ENCODE measurements at places on chromosomes 12 and 14.

DNA sequence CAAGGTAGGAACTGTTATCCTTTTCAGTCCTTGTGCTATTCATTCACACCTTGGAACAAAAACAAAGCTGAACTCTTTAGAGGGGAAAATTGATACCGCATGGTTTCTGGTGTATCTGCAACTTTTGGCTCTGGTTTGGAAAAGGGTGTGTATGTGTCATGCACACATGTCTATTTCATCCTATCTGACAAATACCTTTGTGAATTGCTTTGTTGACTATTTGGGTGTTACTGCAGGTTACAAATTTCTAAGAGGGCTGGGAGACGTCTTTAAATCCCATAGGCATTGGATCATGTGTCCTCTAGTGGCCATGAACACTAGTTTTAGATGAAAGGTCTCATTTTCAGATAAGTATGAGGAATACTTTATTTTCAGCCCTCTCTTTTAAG lies 59.9 kb upstream of the IFNG-AS1 start:
- DNase-seq, result no peak

GRCh38 chr12:119902084-119902509 lies 25.0 kb upstream of the CIT start:
- DNase-seq, result peak; percentile 70

GRCh38 chr12:4701395-4702190 lies 18.6 kb upstream of the GALNT8 start:
- no peak for DNase-seq

DNA sequence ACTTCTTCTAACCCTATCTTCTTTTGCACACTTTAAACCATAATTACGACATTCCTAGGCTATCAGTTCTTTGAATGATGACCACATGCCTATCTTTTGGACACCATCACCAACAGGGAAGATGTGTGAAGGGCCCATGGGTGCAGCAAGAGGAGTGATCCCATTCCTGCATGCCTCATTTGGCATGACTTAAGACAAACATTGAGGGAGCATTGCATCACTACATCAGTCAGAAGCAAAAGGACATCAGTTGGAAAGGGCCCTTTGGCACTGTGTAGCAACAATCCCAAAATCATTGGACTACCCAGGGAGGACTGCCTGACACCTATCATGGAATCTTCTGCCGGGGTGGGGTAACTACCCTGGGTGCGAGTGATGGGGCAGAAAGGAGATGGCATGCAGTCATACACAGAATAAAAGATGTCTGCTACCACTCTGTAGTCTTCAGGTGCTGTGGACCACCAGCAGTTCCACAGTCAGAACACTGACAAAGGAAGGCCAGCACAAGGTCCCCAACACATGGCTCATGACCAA lies 10.7 kb upstream of the TMBIM6 start:
- no peak for DNase-seq

DNA sequence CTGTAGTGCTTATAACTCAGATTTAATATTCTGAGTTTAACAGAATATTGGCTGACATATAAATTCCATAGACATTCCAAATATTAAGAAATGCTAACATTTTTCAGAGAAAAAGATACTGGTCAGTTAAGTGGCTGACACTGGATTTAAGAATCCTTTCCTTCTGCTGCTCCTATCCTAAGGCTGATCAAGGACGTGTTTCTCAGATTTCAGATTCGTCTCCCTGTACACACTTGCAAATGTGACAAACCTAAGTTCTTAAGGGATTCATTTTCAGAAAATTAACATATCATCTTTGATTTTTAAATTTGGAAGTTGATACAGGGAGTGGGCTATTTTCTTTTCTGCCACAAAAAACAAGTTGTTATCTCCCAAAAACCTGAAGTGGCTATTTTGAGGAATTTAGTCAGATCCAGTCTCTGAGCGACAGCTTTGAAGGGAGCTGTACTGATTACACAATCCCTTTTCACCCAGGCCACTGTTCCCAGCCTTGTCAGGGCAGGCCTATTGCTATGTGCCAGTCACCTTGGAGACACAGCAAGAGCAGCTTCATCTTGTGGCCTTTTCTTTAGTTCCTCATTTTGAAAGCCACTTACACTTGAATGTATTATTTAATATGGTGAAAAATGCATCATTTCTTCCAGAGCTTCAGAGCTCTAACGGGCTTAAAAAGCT lies 370.6 kb downstream of the KCNH5 start:
- no peak for DNase-seq

GRCh38 chr12:48693572-48693971 lies 11.5 kb upstream of the KANSL2 start:
- DNase-seq, result no peak

- DNase-seq, result no peak
Measured at GRCh38 chr14:80695869-80696268, 245.7 kb downstream of the CEP128 start.

- DNase-seq, result no peak
Measured at GRCh38 chr14:100911665-100912316, 8.3 kb upstream of the RTL1 start.

- no peak for DNase-seq
Measured at GRCh38 chr12:92485351-92486348, 217.1 kb upstream of the PLEKHG7 start.

GRCh38 chr12:125053821-125054220 lies 11.4 kb upstream of the AACS start:
- DNase-seq, result no peak

DNA sequence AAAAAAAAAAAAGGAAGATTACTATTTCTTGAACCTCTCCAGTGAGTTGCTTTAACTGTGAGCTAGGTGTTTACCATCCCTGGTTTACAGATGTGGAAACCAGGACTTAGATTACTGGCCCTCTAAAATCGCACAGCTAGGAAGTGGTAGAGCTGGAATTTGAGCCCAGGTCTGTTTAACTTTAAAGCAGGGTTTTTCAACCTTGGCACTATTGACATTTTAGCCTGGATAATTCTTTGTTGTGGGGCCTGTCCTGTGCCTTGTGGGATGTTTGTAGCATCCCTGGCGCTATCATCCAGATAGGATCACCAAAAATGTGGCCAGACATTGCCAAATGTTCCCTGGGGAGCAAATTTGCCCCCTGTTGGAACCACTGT lies 28.5 kb upstream of the SMOC1 start:
- no peak for DNase-seq

GRCh38 chr12:80593766-80594165 lies 113.7 kb upstream of the MYF6 start:
- DNase-seq, result peak; percentile 13

GRCh38 chr14:94646481-94646880 lies 34.3 kb downstream of the SERPINA3 start:
- no peak for DNase-seq

DNA sequence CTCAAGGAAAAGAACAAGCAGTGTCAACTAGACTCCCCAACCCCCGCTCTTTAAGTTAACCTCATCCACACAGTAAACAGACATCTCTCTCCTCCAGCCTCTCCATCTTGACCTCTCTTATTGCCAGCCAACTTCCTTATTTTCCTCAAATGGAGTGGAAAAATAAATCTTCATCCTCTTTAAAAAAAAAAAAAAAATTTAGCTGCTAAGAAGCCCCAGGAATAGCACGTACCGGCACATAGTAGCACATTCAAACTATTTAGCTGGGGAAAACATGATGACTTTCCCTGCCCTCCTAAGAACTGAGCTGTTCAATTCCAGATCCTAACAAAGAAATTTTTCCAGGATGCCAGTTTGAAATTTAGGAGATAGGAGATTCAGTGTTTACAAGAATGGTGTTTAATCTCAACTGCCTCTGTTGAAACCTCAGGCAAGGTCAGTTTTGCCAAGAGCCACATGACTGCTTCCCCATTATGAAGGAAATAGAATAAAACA lies 90.8 kb downstream of the EPS8 start:
- DNase-seq, result no peak

All from H4 (cell line).